Endodermal cell (in vitro differentiated cells): ENCODE measurements at places on chromosomes 5 and 9.

DNA sequence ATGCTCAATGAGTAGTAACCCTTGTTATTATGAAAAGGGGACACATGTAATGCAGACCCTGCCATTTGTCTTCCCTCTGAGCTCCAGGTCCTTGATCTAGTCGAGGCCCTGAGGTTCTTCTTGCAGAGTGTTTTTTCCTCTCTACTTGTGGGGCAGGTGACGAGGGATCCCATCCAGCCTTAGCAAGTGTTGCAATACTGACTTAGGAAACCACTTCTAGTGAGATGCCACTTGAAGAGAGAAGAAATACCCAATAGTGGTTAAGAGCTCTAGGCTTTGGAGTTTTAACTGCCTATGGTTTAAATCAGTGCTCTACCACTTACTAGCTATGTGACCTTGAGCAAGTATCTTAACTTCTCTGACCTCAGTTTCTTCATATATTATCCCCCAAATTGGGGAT lies 10.2 kb downstream of the PPARGC1B start:
- no peaks in the 10 kb centered on the region for H3K36me3 ChIP-seq
- no peak for DNase-seq
- no peak overlapping the region for H3K4me3 ChIP-seq

- peak; percentile 76 for DNase-seq
- H3K27me3 ChIP-seq = no peaks in the 10 kb centered on the region
- H3K27ac ChIP-seq = no peak overlapping the region
- H3K36me3 ChIP-seq = no peaks in the 10 kb centered on the region
- H3K4me1 ChIP-seq = peaks cover 13% of the 10 kb centered on the region
These were observed 16.1 kb downstream of the GFI1B start for GRCh38 chr9:132994410-132995120.

- H3K4me3 ChIP-seq = no peak overlapping the region
- peak; percentile 69 for DNase-seq
- no peaks in the 10 kb centered on the region for H3K4me1 ChIP-seq
- H3K27me3 ChIP-seq = peaks cover 5% of the 10 kb centered on the region
These were observed 137.3 kb downstream of the SEC61B start for GRCh38 chr9:99359336-99359735.

GRCh38 chr5:151030056-151030336 lies 9.6 kb downstream of the GPX3 start:
- H3K27ac ChIP-seq = no peak overlapping the region
- H3K27me3 ChIP-seq = no peaks in the 10 kb centered on the region
- H3K36me3 ChIP-seq = peaks cover 42% of the 10 kb centered on the region
- no peak for DNase-seq
- no peak overlapping the region for H3K4me3 ChIP-seq
